ENCODE measurements at places on chromosomes 6 and 20.

GRCh38 chr20:55415567-55416142 lies 589.7 kb downstream of the CBLN4 start:
- no peak for DNase-seq

GRCh38 chr6:99288668-99289067 lies 60.8 kb downstream of the FAXC start:
- DNase-seq, result no peak

GRCh38 chr6:154002894-154003293 lies 36.1 kb upstream of the OPRM1 start:
- DNase-seq, result no peak

DNA sequence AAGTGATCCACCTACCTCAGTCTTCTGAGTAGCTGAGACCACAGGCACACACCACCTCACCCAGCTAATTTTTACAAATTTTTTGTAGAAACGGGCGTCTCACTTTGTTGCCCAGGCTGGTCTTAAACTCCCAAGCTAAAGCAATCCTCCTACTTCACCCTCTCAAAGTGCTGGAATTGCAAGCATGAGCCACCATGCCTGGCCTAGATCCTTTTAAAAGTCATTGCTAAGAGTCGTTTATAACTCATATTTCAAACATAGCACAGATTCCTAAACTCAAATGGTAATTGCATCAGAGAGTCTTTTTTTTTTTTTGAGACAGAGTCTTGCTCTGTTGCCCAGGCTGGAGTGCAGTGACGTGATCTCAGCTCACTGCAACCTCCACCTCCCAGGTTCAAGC lies 7.7 kb upstream of the SAMHD1 start:
- no peak for DNase-seq

- no peak for DNase-seq
Measured at GRCh38 chr6:111793711-111794111, 79.5 kb downstream of the FYN start.

DNA sequence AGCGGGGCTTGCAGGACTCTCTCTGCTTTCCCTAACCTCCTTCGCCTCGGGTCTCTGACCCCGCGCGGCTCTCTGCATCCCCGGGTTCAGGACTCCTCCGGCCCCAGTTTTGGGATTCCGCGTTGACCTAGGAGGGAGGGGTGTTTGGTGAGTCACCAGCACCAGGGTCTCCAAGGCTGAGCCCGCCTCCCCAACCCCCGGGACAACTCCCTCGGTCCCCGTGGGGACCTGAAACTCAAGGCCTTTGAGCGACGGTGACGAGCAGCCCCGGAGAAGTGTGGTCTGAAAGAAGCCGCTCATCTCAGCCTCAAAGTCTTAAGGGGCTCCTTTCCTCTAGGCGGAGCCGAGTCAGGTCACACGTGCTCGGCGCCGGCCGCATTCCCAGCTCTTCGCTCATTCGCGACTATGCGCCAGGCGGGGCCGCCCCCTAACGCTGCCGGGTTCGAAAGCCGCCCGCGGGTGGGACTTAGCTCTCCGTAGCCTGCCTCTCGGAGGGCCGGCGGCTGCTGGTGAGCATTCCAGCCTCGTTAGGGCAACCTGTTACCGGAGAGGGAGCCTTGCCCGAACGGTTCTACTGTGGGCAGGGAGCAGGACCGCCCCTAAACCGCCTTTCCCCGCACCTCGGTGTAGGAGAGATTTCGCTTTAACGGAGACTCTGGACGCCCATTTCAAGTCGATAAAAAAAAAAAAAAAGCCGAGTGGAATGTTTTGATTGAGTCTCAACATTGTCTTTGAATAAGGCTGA lies 3.0 kb upstream of the PRDM13 start:
- peak; percentile 81 for DNase-seq

- no peak for DNase-seq
Measured at GRCh38 chr6:139187489-139187888, 52.6 kb downstream of the HECA start.

- no peak for DNase-seq
Measured at GRCh38 chr20:12891643-12892042, 117.1 kb upstream of the SPTLC3 start.

DNA sequence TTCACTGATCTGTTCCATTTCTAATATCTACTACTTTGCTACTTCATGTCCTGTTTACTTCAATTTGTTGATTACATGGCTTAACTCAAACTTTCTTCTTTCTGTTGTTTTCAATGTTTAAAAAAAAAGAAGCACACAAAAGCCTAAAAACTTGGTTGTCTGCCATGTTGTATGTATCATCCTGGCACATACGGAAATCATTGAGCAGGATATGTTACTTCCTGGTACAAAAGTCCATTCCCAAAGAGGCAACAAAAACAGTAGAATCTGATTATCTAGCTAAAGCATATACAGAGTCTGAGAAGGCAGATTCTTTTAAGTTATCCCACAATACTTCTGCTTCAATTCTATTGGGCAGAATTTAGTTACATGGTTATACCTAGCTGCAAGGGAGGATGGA lies 14.5 kb upstream of the COL12A1 start:
- no peak for DNase-seq

DNA sequence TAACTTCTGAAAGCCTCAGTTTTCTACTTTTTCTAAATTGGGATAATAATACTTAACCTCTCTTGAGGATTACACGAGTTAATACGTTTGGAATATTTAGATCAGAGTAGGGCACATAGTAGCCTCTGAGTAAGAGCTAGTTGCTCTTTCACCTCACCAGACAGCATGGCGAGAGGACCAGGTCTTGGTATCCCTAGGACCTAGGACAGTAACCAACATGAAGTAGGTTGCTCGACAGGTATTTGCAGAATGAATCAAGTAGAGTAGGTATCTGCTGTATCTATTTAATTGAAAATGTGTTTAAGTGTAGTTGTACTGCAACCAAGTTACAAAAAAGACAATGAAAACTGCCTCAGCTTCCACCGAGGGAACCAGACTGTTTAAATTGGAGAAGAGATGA lies 1.4 kb downstream of the CDC5L start:
- DNase-seq, result no peak

- DNase-seq, result no peak
Measured at GRCh38 chr6:170174771-170175643, 115.9 kb downstream of the DLL1 start.

- no peak for DNase-seq
Measured at GRCh38 chr6:26223650-26224546, 136.7 kb downstream of the HFE start.

- no peak for DNase-seq
Measured at GRCh38 chr6:129494099-129494498, 215.9 kb downstream of the ARHGAP18 start.

Data from WERI-Rb-1 (cell line).